ENCODE measurements at places on chromosomes 2 and 18.
A peak's percentile ranks its signal among the peaks of the same experiment; 100 is the strongest.

- DNase-seq, result no peak
These were observed 695.7 kb downstream of the TDRD15 start for GRCh38 chr2:21819454-21819853.

DNA sequence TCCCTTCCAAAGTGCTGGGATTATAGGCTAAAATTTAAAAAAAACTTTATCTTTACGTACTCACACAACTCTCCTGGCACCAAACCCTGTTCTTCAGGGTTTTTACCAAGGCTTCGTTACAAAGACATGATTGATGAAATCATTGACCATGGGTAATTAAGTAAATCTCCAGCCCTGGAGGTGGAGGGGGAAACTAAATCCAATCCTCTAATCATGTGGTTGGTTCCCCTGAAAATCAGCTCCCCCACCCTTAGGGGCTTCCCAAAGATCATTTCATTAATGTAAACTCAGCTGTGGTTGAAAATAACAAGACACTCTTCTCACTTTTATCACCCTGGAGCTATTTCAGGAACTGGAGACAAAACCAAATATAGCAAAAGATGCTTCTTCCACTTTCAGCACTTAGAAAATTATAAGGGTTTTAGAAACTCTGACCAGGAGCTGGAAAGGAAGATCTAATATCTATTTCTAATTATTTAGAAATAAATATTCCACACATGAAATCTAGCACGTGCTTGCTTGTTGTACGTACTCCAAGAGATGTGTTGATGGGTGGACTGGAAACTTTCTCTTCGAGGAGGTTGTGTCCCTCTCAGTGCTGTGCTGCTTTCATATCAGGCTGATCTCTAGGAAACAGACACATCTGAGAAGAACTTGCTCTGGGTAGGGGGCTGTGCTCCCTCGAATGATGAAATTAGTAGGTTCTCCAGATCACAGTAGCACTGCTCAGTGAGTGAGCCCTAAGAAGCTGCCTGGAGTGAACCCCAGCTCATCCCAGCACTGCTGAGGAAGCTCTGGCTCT is 67.2 kb downstream of the SMAD4 start:
- DNase-seq, result no peak

GRCh38 chr18:68520406-68521075 is 194.4 kb downstream of the TMX3 start:
- DNase-seq, result no peak

- peak; percentile 74 for DNase-seq
These were observed 721 bp downstream of the ADAM17 start for GRCh38 chr2:9554921-9555296.

DNA sequence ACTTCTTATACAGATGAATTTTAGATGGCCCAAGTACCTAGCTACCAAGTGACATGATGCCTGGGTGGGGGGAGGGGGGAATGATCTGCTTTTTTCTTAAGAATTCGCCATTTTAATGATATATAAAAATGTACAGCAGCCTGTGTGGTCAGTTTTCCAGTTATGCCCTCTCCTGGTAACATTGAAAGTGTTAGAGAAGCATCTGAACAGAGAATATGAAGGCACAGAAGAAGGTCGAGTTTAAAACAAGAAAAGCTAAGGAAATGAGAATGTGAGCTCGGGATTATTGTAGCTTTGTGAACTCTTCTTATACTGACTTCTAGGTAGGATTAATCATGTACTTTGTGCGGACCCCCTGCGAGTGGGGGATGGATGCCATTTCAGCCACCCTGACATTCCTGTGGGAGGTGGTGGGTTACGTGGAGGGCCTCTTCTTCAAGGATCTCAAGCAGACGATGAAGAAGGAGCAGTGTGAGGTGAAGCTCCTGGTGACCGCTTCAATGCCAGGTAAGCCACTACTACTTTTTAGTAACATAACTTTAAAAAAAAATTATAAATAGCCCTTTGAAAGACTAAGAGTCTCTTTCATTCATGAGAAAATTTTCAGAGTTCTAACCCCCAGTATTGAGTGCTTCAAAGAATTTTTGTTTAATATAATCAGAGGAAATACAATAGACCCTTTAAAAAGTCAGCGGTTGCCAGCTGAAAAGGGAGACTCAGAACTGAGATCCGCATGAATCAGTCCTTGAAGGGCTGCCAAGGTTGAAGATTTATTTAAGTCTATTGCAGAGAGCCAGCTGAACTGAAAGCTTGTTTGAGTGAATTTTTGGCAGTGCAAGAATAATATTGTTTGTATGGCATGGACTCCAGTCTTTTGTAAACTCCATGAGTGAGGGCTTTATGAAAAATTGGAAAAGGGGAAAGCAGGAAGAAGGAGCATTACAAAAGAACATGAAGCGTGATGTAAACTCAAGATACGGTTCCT is 68.6 kb upstream of the RPE start:
- DNase-seq, result no peak

DNA sequence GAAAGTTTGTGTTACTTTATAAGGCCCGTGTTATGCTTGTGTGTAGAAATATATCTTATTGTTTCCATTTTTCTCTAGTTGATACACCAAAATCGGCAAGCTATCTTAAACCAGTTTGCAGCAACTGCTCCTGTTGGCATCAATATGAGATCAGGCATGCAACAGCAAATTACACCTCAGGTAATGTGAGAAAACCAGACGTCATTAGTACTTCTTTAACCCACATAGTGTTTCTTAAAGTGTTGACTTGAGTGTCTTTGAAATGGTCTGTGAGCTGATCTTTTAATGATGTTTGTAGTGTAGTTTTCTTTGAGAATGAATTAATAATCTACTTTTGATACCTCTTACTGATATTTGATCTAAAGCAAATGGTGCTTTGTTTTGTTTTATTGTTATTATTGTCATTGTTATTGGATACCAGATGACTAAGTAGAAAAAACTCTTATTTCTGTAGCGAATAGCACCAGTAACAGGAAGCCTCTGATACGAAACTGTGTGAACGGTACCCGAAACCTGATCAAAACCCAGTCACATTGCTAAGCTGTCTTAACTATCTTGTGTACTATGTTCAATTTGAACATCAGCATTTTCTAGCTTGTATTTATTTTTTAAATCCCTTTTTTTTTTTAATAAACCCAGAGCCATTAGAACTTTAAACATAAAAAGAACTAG is 53.7 kb downstream of the PTRHD1 start:
- no peak for DNase-seq

DNA sequence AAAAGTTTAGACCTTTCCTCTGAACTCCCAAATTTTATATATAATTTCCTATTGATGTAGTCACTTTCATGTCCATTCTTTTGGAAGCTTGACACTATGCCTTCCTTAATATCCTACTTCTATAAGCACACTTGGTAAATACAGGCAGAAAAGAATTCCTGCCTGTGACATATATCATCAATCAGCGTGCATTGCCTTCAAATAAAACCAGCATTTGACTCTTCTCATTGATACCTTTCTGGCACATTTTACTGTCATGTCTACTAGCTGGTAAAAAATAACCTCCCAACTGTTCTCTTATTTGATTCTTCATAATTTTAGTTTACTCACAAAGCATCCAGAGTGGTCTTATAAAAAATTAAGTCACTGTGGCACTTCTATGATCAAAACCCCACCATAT is 693.5 kb downstream of the CBLN2 start:
- no peak for DNase-seq

DNA sequence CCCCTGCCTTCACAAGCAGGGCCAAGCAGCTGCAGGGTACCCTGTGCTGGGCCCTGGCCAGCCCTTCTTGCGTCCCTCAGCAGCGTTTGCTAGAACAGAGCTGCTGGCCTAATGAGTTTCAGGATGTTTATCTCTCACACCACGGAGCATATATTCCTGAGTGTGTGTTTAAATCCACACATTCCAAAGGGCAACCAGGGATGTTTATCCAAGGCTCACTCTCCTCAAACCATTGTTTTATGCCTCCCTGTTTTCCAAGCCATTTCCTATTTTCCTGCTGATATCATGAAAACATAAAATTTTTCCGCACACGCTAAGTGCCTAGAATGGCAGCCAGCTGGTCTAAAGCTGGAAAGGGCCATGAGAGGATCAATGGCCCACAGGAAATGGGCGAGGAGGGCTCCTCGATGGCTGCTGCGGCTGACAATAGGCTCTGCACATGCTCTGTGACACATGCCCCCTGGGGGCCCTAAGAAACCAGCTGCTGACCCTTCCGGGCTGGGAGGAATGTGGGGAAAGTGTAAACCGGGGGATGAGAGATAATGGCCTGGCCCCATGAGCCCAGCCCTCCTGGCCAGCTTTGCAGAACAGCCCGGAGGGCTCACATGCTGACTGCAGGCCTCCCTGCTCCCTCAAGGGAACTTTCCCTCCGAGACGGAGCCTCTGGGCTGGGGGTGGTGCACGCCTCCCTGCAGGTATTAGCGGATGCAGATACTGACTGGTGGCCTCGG is 194.0 kb downstream of the NDUFA10 start:
- DNase-seq, result no peak

- no peak for DNase-seq
These were observed 2084.4 kb upstream of the PIK3C3 start for GRCh38 chr18:39870591-39870990.

- no peak for DNase-seq
These were observed 36.5 kb downstream of the ANO7 start for GRCh38 chr2:241224851-241225438.

GRCh38 chr2:75589391-75590105 is 28.8 kb upstream of the EVA1A start:
- DNase-seq, result no peak

GRCh38 chr2:10646153-10646552 is 43.6 kb downstream of the NOL10 start:
- no peak for DNase-seq

- peak; percentile 53 for DNase-seq
These were observed 237.0 kb upstream of the FOSL2 start for GRCh38 chr2:28155627-28156026.

DNA sequence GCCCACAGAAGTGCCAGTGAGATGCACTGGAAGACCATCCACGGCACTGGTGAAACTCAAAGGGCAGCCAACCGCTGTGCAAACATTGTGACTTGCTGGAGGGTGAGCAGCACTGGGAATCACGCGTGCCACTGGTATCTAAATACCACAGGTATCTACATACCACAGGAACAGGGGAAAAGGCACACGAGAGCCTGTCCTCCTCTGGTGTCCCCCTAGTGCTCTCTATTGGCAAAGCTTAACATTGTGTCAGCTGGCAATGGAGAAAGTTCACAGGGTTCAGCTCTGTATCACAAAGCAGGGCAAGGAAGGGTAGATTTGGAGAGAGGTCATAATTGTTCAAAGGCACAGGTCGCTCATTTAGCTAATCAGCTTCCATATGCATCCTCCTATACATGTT is 12.6 kb upstream of the SEC11C start:
- no peak for DNase-seq

GRCh38 chr2:71581026-71581425 is 127.7 kb downstream of the DYSF start:
- no peak for DNase-seq

DNA sequence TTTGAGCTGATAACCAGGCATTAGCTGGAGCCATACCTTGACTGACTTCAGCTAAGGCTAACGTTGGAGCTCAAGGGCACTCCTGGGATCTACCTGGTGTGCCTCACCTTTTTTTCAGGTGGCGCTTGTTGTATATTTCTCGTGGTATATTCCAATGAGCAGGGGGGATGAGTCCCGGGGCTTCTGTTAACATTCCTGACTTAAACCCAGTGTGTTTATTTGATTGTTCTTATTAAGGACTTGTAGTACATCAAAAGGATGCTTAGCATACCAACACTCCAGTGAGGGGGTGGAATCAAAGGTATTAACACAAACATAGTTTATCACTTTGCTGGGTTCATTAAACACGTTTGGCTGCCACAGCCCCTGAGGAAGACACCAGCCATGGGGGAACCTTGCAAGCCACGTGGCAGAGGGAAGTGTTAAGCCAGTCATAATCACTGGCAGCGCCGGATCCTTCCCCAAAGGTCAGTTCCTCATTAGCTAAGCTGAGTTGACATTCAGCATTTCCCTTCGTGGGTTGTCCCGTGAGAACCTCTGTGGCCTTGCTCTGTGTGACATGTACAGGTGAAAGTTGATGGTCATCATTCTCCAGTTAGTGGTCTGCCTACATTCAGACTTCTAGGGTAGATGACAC is 119.5 kb upstream of the MCFD2 start:
- DNase-seq, result no peak

DNA sequence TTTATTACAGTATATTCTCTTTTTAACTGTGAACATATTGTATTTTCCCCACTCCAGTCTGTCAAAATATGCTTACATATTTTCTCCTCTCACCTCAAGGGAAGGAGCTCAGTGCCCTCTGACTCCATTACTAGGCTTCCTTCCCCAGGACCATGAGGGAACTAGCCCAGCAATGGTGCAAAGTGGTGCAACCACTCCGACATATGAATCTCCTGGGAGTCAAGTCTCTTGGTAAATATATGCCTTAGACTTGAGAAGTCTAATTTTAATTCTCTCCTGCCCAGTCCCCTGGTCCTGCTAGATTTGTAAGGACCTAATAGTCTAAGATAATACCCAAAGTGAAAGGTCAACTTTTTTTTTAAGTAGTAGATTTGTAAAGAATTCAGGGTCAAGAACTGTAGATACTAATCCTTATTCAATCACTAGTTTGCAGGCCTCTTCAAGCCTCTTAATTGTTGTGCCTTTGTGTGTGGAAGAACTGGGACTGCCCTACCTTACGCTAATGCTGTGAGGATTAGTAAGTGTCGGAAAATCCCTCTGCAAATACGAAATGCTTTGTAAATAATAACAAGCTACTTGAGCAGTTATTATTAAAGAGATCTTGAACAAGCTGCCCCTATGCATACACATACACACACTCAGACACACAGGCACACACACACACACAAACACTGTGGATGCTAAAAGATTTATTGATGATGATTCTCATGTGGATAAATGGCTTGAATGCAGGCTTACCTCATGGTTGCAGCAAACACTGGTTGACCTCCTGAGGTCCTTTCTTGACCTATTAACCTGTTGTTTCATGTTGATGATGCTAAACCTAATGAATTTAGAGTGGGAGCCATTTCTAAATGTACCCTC is 251.2 kb upstream of the PARD3B start:
- no peak for DNase-seq

GRCh38 chr2:109616184-109616583 is 2.0 kb downstream of the SOWAHC start:
- no peak for DNase-seq

DNA sequence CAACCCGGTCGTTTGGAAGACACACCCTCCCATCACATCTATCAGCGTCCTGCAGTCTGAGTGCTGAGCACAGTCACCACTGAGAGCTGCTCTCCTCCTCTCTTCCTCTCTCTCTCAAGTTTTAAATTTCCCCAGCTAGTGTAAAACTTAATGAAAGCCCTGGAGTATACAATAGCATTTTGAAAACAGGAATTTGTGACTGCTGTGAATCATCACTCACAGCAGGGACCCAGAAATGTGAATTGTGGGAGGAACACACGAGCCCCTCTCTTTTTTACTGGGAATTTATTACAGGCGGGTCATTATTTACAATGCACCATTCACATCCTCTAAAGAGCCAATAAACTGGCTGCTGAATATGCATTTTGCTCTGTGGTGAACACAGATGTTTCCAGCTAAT is 185.0 kb upstream of the SMIM21 start:
- DNase-seq, result no peak

- DNase-seq, result no peak
These were observed 30.8 kb downstream of the TCF4 start for GRCh38 chr18:55557211-55557610.

GRCh38 chr2:43223521-43224001 is 2.8 kb downstream of the ZFP36L2 start:
- DNase-seq, result peak; percentile 49

GRCh38 chr18:13480571-13481255 is 245.6 kb downstream of the FAM210A start:
- DNase-seq, result no peak

- no peak for DNase-seq
These were observed 923 bp downstream of the TEKT4 start for GRCh38 chr2:94872088-94872618.
